ENCODE measurements at places on chromosomes 4 and X.

GRCh38 chr4:2049381-2049780 is 9.7 kb upstream of the NAT8L start:
- no peak overlapping the region for H3K27ac ChIP-seq
- no peak for DNase-seq
- H3K4me1 ChIP-seq: no peaks in the 10 kb centered on the region
- no peaks in the 10 kb centered on the region for H3K36me3 ChIP-seq
- no peak overlapping the region for H3K4me3 ChIP-seq

GRCh38 chr4:184612074-184612473 is 37.2 kb downstream of the CASP3 start:
- H3K4me3 ChIP-seq: no peak overlapping the region
- DNase-seq: no peak
- peaks cover 8% of the 10 kb centered on the region for H3K36me3 ChIP-seq
- H3K27ac ChIP-seq: no peak overlapping the region

DNA sequence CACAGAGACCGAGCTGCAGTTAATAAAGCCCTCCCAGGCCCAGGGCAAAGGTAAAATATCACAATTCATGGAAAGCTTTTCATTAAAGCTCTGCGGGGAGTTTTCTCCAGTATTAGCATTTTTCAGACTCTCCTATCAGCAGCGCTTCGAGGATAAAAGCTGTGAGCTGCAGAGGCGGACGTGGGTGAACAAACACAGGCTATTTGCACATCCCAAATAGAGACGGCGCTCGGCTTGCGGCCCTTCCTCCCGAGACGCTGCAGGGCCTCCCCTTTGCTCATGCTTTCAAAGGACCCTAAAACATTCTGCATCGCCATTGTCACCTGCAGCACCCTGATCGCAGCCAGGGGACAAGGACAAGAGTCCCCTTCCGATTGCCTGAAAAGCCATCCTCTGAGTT is 97.3 kb downstream of the SORCS2 start:
- H3K27me3 ChIP-seq: no peaks in the 10 kb centered on the region
- no peaks in the 10 kb centered on the region for H3K36me3 ChIP-seq
- DNase-seq: no peak
- no peak overlapping the region for H3K4me3 ChIP-seq

- H3K36me3 ChIP-seq: no peaks in the 10 kb centered on the region
- no peak overlapping the region for H3K4me3 ChIP-seq
- no peak overlapping the region for H3K27ac ChIP-seq
- DNase-seq: no peak
These were observed 27.0 kb upstream of the RAB28 start for GRCh38 chr4:13511101-13511500.

GRCh38 chr4:28621591-28621990 is 1761.0 kb downstream of the STIM2 start:
- H3K27me3 ChIP-seq: no peaks in the 10 kb centered on the region
- no peak overlapping the region for H3K27ac ChIP-seq
- no peaks in the 10 kb centered on the region for H3K4me1 ChIP-seq
- DNase-seq: no peak

- no peaks in the 10 kb centered on the region for H3K27me3 ChIP-seq
- H3K4me1 ChIP-seq: no peaks in the 10 kb centered on the region
- no peak for DNase-seq
- H3K4me3 ChIP-seq: no peak overlapping the region
- H3K36me3 ChIP-seq: no peaks in the 10 kb centered on the region
These were observed 917.2 kb downstream of the DMD start for GRCh38 chrX:32293962-32294700.

DNA sequence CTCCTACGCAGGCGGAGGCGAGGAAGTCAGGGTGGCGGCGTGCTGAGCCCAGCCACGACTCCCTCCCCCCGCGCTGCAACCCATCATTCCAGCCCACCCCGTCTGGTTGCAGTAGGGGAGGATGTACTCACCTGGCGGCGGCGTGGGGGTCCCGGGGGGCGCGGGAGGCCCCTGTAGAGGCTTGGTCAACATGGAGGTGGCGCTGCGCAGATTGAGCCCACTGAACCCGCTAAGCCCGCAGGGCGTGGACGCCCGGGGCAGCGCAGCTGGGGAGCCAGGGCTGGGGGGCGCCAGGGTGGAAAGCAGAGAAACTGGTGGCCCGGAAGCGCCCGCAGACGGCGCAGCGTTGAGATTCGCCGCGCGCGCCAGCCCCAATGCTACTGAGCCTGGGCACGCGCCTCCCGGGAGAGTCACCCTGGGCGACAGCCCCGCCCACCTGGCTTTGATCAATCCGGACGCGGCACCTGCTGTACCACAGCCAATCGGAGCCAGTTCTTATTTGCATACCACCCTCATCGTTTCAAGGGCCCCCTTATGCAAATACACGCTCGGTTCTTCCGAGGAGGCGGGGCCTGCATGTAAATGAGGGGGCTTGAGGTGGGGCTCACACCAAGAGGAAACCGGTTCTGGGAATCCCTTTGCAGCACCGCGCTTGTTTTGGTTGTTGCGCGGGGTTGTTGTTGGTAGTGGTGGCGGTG is at the start of gene PIM2:
PIM2 (minus strand) TSS at position 382 of the 698 bp plus-strand sequence; CDS start at position 192, 190 bp downstream.
- peak within 1 kb of the TSS; percentile 98 for H3K4me3 ChIP-seq
- peak; percentile 89 for DNase-seq
- peak within 1 kb of the TSS; percentile 97 for H3K27ac ChIP-seq
- H3K27me3 ChIP-seq: no peaks in the 10 kb centered on the region

GRCh38 chrX:148947399-148947975 is 447.1 kb downstream of the AFF2 start:
- H3K4me3 ChIP-seq: no peak overlapping the region
- no peak for DNase-seq
- H3K4me1 ChIP-seq: no peaks in the 10 kb centered on the region
- no peaks in the 10 kb centered on the region for H3K36me3 ChIP-seq
- no peak overlapping the region for H3K27ac ChIP-seq
- no peaks in the 10 kb centered on the region for H3K27me3 ChIP-seq

DNA sequence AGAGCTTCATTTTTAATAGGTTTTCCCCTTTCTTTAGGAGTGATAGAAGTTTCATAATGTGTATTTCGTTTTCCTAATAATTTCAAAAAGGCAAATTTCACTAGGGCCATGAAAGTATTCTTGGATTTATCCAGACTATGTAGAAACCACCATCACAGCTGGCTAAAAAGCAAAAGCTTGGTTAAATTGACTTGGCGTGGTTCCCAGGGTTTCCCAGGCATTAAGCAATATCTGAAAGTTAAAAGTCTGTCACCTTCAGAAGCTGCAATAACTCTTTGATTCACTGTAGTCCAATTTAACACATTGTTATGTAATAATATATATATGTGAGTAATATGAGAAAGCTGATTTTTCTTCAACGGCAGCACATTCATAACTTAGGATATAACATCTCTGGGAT is 38.3 kb downstream of the NDNF start:
- H3K27me3 ChIP-seq: peaks cover 23% of the 10 kb centered on the region
- H3K4me3 ChIP-seq: no peak overlapping the region
- no peak for DNase-seq
- H3K4me1 ChIP-seq: no peaks in the 10 kb centered on the region
- no peaks in the 10 kb centered on the region for H3K36me3 ChIP-seq
- no peak overlapping the region for H3K27ac ChIP-seq

DNA sequence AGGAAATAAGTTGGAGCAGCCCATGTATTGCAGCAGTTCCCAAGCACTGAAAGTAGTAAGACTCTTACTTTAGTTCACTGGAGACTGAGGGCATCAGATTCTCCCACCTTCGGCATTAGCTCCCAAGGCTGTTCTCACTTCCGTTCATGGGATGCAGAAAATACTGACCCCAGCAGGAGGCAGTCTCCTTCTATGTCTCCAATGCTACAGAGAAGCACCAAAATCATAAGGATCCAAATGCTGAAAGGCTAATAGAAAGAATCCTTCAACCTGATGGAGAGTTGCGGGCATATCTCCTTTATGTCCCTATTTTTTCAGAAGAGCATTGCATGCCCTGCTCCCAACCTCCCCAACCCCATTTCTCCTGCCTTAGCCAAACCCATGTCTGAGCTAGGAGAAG is 32.4 kb downstream of the ADH7 start:
- H3K4me3 ChIP-seq: no peak overlapping the region
- no peaks in the 10 kb centered on the region for H3K36me3 ChIP-seq
- peaks cover 19% of the 10 kb centered on the region for H3K4me1 ChIP-seq
- H3K27me3 ChIP-seq: peaks cover 10% of the 10 kb centered on the region
- DNase-seq: no peak

All from activated T-helper 1 cell treated with anti-CD3 and anti-CD28 coated beads, Interleukin-12 subunit alpha, Interleukin-12 subunit beta, Interleukin-2, Interleukin-4 antibody, amounts not matched to agents 30 ng/mL and 10 ng/mL and 1 ng/mL, durations not matched to agents 14 hours and 24 hours and 36 hours (primary cell).